ENCODE measurements at places on chromosomes 6 and 20.

- no peak for DNase-seq
These were observed 18.1 kb downstream of the TFAP2A start for GRCh38 chr6:10396785-10397184.

- no peak for DNase-seq
These were observed 248.7 kb upstream of the ECI2 start for GRCh38 chr6:4383910-4384638.

DNA sequence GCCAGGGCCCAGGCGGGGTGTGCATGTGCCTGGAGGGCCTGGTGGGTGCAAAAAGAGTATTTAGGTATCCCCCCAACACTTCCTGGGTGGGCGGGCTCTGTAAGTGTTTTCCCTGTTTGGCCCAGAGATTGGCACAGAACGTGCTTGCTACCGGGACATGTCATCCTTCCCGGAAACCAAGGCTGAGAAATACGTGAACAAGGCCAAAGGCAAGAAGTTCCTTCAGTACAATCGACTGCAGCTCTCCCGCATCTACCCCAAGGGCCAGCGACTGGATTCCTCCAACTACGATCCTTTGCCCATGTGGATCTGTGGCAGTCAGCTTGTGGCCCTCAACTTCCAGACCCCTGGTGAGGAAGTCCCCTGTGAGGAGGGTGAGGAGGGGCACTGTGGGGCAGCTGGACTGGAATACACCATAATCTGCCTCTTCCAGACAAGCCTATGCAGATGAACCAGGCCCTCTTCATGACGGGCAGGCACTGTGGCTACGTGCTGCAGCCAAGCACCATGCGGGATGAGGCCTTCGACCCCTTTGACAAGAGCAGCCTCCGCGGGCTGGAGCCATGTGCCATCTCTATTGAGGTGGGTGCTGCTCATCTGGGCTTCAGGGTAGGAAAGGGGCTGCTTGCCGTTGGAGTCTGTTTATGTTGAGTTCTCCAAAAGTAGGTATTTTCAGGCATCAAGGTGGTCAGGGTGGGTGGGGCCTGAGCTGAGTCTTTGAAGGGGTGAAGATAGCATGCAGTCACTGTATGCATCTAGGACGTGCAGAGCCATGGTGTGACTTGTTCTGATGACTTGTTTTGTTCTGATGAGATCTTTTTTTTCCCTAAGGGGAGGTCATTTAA lies 35.2 kb downstream of the PLCG1 start:
- no peak for DNase-seq

- DNase-seq, result no peak
These were observed 165.2 kb downstream of the DLL1 start for GRCh38 chr6:170125456-170126300.

DNA sequence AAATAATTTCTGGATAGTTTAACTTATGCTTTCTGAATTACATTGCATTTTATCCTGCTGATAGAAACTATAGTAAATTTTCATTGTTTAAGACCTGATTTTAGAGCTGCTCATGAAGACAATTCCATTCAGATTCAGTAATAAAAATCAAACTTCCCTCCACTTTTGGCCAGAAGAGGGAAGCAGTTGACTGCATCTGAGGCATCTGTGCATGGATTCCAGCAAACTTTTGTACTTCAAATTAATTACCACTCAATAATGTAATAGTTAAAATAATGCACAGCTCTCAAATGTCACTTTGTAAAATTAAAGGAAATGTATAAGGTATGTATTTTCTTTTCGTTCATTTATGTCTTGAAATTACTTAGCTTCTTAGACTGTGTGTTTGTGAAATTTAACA lies 64.2 kb upstream of the SLC35B3 start:
- DNase-seq, result no peak

- DNase-seq, result no peak
These were observed 213.9 kb downstream of the KCNQ5 start for GRCh38 chr6:72835749-72836148.

- no peak for DNase-seq
These were observed 174.9 kb downstream of the SMOC2 start for GRCh38 chr6:168615837-168616236.

DNA sequence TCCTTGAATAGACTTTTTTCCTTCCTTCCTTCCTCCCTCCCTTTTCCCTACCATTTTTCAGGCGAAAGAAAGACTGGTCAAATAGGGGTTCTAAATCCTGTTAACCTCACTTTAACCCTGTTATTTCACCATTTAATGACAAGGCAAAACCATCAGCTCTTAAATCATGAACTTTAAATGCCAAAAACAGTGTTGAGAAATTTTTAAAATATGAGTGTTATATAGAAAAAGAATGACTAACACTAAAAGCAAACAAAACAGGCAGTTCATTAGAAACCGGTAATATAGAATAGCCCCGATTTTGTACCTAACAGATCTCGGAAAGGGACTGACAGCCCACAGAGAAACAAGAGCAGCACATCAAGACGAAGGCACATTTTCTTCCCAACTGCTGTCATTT lies 57.4 kb upstream of the CEP85L start:
- DNase-seq, result no peak

GRCh38 chr6:28586324-28586723 lies 60.6 kb downstream of the GPX5 start:
- no peak for DNase-seq

DNA sequence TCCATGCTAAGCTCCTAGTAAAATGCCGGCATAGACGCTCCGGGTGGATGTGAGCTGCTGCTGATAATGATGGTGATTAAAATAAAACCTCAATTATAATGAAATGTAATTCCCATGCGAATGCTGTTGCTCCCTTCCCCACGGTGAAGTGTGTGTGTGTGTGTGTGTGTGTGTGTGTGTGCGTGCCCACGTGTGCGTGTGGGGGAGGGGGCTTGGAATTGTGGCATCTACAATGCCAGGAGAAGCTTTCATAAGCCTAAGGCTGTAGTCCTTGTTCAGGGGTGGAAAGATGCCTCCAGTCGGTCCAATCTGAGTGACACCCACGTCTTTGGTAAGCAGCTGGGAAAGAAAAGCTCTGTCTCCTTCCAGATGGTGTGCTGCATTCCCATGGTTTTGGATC lies 137.9 kb downstream of the CDH26 start:
- DNase-seq, result no peak

DNA sequence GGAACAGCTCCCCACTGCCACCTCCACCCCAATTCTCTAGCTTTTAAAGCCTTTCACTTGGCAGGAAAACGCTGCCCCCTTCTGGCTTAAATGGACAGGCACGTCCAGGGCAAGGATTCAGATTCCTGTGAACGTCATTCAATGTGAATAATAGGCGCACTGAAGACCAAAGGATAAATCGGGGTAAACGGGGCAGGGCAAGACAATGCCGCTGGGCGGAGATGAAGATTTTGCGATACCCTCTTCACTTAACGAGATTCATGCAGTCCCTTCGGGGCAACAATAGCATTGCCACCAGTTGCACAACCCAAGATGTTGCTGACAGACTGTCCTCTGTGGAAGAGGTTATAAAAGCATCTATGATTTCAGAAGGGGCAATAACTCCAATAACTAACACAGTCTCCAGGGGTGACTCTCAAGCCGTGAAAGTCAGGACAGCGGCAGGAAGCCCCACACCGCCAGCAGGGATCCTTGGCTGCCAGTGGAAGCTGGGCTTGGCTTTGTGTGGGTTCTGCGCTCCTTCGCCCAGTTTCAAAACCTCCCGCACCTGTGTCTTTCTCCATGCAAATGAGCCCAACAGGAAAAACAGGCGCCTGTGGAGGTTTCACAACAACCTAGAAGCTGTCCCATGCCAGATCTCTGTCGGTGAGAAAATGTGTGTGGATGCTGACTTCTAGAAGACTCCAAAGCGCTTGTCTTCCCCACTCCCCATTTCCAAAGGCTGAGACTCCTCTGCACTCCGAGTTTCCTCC lies 291.8 kb downstream of the BMP7 start:
- DNase-seq, result no peak

DNA sequence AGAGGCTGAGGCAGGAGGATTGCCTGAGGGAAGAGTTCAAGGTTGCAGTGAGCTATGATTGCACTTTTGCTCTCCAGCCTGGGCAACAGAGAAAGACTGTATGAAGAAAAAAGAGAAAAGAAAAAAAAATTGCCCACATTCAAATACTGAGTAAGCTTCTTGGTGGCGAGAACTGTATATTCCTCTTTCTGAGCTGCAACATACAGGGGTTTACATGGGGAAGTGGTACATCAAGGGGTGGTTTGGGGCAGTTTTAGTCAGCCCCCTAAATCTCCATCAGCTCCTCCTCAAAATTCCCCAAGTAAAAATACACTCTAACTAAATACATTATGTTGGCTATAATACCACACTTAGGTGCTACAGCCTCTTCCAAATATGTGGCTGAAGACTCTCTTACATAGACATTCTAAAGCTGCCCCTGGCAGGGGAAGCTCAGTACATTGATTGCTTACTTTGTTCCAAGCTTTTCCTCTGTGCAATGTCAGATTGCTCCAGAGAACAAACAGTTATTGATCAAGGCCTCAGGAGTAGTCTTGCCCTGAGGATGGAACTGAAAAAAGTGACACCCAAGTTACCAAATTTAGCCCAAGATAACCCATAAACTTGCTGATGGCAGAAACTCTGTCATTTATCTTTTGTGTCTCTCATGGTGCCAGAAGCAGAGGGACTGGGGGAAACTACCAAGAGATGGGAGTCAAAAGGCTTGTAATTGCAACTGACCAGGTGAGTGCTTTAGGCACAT lies 107.4 kb upstream of the RIPOR2 start:
- DNase-seq, result no peak

DNA sequence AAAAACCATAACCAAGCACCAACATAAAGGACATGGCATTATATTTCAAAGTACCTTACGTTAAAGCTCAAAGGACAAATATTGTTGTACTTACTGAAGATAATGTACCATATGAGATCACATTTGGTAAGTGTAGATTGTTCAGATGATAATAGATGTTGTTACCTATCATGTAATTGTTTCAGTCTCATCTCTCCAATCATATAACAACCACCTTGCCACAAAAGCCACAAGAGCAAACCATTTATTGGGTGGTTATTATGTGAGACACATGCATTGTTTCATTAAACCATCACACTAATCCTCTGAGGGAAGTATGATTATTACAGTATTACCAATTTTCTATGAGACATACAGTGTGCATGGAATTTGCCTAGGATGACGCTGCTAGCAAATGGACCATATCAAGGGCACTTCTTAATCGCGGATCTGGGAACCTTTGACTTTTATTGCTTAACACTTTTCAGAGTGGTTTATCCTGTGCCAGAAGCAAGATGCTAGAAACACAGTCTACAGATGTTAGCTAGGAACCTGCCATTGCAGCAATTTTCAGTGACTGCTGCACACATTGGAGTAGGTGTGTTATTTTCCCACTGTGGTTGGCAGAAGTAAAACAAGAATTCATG lies 149.8 kb upstream of the AKIRIN2 start:
- no peak for DNase-seq

- no peak for DNase-seq
These were observed 9.5 kb downstream of the CBFA2T2 start for GRCh38 chr20:33499355-33499754.

DNA sequence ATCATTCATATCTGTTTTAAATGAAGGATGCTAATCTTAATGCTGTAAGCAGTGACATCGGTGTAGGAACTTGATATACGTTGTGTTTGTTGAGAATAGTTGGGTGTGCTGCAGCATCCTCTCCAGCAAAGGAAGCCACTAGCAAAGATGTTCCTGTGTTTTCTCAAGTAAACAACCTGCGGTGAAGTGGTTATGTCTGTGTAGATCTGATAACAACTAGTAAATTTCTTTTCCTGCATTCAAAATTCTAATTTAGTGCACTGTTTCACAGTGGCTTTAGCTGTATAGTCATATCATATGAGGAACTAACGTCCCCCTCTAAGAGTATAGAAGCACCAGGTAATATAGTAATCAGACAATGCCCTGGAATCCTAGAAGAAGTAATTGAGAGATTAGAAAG lies 38.7 kb downstream of the NCOA7 start:
- DNase-seq, result no peak

DNA sequence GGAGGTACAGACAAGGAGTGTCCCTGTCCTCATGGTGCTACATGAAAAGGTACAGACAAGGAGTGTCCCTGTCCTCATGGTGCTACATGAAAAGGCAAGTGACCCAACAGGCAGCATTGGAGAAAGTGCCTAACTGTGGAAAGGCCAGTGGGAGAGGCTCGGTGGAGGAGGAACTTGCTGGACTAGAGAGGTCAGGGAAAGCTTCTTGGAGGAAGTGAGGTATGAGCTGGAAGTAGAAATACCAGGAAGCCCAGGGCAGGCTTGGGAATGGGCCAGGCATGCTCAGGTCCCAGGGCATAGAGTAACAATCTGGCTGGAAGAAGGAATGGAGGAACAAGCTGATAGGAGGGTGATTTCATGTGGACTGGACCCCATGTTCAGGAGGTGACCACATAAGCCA lies 59.8 kb upstream of the FNDC1 start:
- DNase-seq, result no peak

DNA sequence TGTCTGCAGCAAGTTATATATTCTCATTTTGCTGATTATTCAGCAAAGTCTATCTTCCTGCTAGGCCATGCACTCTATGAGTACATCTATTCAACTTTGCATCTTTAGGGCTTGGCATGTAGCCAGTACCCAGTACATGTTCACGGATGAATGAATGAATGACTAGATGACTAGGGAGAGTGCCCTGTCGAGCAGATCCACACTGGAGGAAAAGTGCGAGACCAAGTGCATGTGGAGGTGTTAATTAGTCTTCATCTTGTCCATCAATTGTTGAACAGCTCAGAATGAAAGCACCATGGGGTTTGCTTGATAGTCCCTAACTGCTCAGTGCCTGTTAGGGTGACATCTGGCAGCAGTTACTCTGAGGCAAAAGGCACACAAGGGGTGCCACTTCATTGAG lies 30.4 kb downstream of the TM9SF4 start:
- DNase-seq, result no peak

GRCh38 chr6:20757761-20758160 lies 223.5 kb downstream of the CDKAL1 start:
- no peak for DNase-seq

DNA sequence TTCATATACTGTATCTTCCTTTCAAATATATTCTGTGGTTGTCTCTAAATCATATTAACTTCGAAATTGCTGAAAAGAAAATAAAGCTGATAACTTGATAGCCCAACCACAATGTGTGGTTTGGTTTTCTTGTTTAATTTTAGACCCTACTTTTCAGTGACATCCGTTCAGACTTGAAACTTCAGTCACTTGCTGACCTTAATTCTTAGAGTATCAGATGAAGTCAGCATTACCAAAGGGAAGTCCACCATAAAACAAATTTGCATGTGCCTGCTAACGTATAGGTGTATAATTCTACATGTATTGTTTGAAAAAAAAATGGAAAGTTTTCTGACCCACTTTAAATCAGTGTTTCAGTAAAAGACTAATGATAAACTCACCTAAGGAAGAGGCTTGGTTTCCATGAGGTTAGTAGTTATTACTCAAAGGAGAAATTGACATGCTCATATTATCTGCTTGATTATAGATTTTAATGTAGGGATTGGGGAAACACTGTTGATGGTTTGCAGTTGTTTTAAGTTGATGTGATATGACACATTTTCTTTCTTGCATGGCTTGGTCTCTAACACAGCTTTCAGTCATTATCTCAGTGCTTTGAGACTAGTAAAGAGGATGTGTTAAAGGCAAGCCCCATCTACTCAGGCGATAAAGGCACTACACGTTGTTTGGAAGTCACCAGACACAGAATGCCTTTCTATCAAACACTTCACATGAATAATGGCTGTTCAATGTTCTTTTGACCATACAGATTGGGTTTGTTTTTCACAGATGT lies 5.2 kb upstream of the IL17A start:
- no peak for DNase-seq

GRCh38 chr6:83307849-83308248 lies 114.7 kb downstream of the RWDD2A start:
- DNase-seq, result no peak

Data from esophagus squamous epithelium (tissue), 5 donors.